Stimulated activated CD4-positive, alpha-beta T cell treated with anti-CD3 and anti-CD28 coated beads, Interleukin-1b, Interleukin-23, amount 100 ng/mL, for 48 hours (primary cell): ENCODE measurements at places on chromosomes 12 and 14.

- no peak for DNase-seq
These were observed 85.6 kb downstream of the MSRB3 start for GRCh38 chr12:65364046-65364445.

GRCh38 chr12:39372929-39373328 lies 70.0 kb downstream of the KIF21A start:
- peak; percentile 1 for DNase-seq

DNA sequence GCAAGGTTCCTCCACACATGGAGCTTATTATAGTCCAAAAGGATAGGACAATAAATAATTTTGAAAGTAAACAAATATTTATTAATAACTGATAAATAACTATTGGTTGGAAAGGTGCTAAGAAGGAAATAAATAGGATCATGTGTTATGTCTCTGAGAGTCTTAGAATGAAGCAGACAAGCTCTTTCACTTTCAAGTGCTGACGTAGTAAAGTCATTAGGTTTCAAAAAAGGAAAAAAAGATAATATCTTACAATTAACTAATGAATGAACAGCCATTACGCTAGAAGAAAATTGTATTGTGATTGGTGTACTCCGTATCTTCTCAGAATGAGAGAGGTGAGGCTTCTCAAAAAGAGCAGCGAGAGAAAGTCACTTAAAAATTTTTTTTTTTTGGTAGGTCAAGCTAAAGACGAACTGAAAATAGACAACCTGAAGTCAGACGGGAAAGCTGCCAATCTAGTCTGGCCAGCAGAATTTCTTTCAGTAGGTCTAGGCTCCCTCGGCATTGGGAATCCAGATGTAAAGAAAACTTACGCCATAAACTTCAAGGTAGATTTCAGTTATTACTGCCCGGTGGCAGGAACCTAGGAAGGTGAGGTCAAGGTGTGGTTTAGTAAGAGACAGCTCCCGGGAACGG lies 583 bp upstream of the LEMD3 start:
- DNase-seq = no peak

DNA sequence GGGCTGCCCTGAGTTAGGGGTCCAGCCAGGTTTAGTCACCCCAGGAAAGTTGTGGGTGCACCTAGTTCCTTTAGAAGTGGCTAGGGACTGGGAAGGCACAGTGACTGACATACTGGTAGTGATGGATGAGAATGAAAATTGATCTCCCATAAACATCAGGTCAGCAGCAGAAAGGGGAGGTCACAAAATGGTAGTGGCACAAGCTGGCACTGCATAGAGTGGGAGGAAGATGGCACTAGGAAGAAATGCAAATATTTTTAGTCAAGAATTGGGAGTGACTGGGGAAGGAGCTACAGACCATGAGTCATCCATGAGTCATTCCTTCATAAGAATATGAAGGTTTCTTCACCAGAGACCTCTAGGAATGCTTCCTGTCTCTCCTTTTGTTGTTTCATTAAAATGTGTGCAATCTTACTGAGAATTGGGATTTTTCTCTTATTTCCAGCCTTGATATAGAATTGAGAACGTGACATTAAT lies 198.3 kb upstream of the AMIGO2 start:
- peak; percentile 27 for DNase-seq

DNA sequence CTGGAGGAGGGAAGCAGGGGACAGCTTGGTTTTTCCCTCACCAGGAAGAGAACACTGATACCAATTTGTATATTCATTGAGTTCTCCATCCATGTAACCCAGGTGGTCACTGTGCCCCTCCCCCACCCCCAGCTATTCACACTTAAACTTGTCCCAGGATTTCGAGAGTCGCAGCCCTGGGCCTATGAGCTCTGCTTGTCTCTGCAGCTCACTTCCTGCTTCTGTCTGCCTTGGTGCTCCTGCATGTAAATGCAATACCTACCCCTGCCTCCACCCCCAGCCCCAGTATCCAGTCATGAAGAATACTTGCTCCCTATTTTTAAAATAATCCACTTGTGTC lies 452.2 kb downstream of the BCL11B start:
- DNase-seq = no peak

- no peak for DNase-seq
These were observed 16.3 kb upstream of the METTL17 start for GRCh38 chr14:20973501-20973900.

GRCh38 chr12:16112612-16113560 lies 164.6 kb downstream of the SLC15A5 start:
- DNase-seq = no peak

GRCh38 chr14:69637503-69638031 lies 26.2 kb downstream of the SUSD6 start:
- no peak for DNase-seq

- no peak for DNase-seq
These were observed 611.1 kb downstream of the AACS start for GRCh38 chr12:125676366-125676765.

DNA sequence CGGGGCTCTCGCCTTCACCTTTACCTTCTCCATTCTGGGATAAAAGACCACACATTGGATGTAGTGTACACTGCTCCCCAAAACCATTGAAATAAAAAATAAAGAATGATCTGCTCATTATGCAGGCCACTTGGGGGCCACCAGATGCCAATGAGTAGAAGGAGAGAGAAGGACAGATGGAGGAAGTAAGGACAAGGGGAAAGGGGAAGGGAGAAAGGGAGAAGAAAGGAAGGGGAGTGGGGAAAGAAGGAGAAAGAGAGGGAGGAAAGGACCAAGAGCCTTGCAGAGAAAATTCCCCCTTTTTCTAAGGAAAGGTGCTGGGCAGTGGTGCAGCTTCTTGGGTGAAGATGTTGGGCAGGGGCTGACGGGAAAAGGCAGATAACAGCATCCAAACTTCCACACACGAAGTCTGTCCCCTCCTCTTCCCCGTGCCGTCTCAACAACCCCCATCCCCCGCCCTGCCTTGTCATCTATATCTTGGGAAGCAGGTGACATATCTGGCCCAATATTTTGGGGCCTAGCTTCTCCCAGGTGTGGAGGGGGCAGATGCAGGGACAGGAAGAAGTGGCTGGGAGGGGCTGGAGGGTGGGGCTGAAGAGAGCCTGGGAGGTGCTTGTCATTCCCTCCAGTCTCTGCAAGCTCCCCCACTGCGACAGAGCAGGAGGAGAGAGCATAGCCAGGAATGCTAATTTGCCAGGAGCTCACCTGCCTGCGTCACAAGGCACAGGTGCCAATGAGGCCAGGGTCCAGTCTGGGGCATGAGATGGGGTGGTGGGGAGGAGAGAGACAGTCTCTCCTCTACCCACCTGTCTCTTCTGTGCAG lies 107.5 kb downstream of the SINHCAF start:
- no peak for DNase-seq

- DNase-seq = no peak
These were observed 44.5 kb downstream of the GTF2A1 start for GRCh38 chr14:81176241-81176640.

DNA sequence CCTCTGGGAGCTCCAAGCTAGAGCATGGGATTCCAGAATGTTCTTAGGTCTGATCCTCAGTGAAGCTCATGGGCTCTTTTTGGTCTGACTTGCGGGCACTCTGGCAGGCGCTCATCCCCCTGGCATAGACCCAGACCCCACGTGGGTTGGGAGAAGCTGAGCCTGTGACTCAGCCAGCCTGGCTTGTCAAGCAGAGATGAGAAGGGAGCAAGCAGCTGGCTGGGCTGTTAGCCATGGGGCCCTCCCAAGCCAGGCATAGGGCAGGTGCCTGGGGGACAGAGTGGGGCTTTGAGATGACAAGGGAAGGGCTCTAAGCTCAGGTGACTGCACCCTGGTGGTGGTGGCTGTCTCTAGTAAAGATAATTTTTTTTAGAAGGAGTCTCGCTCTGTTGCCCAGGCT lies 80.3 kb upstream of the NOS1 start:
- no peak for DNase-seq

DNA sequence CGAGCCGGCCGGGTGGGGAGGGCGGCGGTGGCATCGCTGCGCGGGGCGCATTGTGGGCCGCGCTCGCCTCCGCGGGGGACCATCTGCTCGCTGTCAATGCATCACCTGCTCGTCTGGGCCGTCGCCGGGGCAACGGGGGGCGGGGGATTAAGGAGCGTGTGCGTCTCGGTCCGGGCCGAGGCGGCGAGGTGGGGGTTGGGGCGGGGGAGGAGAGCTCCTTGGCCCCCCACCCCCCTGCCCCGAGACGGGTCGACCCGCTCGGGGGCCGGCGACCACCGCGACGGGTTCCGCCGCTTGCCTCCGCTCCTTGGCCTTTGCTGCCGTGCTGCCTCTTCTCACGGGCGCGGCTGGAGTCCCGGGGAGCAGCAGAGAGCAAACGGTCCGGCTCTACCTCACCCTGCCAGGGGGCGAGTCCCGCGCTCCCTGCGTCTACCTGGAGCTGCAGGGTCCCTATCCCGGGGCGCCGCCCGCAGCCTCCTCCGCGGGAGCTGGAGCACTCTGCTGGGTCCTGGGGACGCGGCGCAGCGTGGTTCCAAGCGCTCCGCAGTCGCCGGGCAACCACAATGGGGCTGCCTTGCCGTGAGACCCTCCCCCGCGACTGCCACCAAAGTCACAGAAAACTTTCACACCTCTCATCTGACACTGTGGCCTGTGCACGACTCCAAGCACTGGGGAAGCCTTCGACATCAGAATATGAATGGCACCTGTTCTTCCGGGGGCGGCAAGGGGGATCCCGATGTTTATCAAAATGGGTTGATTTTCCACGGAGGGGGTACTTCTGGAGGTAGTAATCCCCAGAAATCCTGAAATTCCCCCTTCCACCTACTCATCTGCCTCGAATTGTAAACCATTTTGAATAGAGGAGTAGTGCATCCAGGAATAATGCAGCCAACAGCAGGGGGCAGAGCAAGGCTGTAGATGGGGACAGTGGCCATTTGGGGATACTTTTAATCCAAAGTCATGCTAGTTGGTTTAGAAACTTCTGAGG lies at the start of gene C12orf42:
Gene C12orf42 (minus strand): TSS at position 500 of the 988 bp plus-strand sequence. CDS start 17,542 bp downstream, outside the sequence.
- DNase-seq = peak; percentile 47
